ENCODE measurements at places on chromosomes 5 and 9.

DNA sequence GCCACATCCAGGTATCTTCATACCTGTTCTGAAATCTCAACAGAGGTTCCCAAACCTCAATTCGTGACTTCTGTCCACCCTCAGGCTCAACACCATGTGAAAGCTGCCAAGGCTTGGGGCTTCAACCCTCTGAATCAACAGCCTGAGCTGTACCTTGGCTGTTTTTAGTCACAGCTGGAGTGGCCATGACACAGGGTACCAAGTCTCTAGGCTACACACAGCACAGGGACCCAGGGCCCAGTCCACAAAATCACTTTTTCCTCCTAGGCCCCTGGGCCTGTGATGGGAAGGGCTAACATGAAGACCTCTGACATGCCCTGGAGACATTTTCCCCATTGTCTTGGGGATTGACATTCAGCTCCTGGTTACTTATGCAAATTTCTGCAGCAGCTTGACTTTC, 464.9 kb downstream of the ELAVL2 start:
- no peak for DNase-seq

GRCh38 chr5:14946815-14947620, 75.4 kb upstream of the ANKH start:
- peak; percentile 7 for DNase-seq

DNA sequence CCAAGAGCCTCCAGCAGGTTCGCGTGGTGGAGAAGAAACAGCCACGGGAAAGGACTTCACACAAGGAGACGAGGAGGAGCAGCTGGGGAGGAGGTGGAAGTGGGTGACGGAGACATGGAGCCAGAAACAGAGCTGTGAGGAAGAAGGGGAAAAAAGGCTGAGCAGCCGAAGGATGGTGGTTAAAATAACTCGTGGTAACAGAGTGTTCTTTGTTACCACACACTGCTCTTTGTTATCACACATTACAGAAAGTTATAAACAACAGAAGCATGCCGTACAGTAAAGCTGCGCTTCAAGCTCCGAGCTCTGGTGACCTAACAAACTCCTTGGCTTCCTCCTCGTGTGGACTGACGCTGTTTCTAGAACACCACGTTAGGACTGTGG, 215.4 kb downstream of the GLIS3 start:
- peak; percentile 17 for DNase-seq

DNA sequence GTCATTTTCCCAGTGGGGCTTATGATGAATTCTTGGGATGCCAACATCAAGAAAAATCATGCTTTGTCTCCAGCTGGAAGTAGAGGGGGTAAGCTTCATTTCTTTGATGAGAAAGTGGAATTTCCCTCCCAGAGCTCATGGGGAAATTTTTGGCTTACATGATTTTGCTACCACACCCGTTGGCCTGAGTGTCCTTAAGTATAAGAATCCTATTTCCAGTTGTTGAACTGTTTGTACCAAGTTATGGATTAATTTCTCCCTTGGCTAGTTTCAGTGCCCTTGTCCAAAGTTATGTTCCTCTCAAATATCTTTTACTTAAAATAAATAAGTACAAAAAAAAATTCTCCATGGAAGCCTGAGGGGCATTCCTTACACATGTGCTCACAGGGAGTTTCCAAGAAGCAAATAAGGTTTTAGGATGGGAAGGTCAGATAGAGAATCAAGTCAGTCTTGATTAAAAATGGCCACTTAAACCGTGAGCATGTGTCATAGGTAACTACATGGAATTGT, 82.3 kb downstream of the PTCD2 start:
- no peak for DNase-seq

DNA sequence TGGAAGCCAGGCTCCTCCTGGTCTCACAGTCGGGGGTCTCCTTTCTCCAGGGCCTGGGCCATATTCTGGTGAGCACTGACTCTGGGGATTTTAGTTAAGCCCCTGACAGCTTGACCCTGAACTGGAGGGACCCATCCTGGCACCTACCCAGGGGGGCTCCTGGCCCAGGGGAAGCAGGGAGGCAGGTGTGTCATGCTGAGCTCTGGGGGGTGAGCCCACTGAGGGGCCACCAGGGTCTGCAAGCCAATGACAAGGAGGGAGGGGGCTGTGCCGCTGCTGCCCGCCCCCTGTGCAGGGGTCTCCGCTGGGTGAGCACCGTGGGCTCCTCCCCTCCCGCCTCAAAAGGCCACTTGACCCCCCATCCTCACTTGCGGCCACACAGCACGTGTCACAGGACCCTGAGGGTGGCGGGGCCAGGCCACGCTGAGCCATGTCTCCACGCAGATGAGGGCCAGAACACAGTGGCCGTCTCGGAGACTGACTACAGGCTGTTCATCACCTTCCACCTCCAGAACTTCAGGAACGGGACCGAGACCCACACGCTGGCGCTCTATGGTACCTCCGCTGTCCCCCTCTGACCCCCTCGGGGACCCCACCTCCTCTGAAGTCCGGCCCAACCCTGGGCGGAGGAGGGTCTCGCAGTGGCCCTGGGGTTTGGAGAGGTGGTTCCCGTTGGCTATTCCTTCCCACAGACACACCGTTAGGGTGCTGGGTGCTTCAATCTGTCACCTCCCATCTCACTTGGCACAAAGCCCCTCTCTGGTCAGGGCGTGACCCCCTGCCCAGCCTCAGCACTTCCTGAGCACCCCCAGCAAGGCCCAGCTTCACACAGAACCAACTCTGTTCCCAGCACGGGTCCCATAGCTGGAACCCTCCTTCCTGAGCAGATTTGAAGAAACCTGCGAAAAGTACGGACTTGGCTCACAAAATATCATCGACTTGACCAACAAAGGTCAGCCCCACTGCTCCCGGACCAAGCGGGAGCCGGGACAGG, 2.0 kb downstream of the LCN9 start:
- no peak for DNase-seq

- DNase-seq, result no peak
Measured at GRCh38 chr9:97363661-97364299, 48.1 kb upstream of the TDRD7 start.
